Ovary (tissue), 10 donors: ENCODE measurements at places on chromosomes 2 and 18.

DNA sequence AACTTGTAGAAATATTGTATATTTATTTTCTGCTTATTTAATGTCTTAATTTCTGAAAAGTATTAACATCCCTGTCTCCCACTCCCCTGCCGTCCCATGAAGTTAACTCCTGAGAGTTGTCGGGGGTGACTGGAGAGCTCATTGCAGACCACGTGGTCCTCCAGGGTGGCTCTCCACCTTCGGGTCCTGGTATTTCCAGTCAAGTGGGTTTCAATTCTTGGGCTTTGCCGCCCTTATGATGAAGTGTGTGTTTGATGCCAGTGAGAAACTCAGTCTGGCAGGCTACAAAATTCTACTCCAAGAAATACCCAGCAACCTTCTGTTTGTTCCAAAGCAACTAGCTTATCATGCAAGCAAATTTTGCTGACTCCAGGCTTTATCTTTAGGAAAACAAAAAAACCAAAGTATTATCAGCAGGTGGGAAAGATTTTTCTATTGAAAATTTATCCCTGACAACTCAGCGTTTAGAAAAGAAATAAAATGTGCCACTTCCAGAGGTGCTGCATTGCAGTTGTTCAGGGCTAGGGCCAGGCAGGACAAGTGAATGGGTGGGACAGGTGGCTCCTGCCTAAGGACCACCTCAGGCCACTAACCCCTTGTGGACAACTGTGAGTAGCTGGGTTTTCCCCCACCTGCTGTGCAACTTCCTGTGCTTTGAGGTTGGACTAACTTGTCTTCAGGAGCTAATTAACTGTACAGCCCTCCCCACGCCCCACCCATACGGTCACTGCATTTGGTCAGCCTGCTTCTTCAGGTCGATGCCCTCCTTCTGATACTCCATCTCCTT is 46.6 kb downstream of the BCL2L11 start:
- no peak for DNase-seq

DNA sequence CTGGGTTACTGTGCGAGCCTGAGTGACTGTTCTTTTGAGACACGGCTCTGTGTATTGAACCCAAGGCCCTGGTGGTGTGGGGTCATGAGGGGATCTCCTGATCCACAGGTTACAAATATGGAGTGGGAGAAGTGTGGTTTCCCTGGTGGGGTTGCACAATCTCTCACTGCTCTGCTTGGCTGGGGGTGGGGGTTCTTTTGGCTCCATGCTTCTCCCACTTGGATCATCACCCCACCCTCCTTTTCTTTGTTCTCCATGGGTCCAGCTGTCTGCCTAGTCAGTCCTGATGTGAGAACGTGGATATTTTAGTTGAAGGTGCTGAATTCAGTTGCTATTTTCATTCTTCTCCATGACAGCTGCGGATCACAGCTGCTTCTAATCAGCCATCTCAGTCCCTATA is 37.8 kb downstream of the AGPS start:
- no peak for DNase-seq

DNA sequence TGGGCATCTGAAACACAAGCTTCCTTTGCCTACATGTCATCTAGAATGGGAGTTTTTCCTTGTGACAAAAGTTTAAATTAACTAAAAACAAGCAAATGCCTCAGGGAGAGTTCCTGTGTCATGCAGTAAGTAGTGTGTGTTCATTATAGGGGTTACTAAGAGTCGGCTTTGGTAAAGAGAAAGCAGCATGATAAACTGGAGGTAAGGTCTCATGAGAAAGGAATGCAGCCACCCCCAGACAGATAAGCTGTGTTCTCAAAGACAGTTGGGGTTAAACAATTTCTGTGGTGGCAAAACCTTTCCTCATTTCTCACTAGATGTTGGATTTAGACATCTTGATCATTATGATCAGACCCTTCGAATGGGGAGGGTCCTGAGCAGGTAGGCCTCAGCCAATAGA is 129.7 kb downstream of the MAP4K4 start:
- no peak for DNase-seq

DNA sequence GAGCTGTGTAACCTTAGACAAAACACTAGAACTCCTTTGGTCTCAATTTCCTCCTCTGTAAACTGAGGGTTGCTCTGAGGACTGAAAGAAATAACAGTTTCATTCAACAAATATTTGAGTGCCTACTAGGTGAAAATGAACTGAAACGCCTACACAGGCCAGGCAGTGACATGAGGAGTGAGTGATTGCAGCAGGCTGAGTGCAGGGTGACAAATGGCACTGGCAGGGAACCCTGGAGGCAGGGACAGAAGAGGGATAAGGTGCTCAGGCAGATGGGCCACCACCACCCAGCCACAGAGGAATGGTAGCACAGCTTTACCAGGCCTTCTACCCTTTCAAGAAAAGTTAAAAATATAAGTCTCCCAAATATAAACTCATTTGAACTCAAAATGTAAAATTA is 11.5 kb upstream of the RNU4ATAC start:
- no peak for DNase-seq

DNA sequence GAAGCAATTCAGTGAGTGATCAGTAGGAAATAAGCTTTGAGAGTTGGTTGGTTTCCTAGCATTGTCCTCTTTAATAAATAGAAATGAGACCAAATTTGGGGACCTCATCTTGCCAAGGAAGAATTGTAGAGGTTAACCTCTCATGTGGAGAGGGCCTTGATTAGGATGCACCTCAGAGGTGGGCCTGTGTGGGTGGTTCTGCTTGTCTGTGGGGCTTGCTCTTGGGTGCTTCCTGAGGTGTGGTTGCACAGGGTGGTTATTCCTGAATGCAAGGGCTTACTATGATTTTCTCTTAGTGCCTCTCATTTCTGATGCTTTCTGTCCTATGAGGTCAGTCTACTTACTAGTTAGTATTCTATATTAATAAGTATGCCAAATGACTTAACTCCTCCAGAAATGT is 89.6 kb upstream of the MGAT5 start:
- no peak for DNase-seq

DNA sequence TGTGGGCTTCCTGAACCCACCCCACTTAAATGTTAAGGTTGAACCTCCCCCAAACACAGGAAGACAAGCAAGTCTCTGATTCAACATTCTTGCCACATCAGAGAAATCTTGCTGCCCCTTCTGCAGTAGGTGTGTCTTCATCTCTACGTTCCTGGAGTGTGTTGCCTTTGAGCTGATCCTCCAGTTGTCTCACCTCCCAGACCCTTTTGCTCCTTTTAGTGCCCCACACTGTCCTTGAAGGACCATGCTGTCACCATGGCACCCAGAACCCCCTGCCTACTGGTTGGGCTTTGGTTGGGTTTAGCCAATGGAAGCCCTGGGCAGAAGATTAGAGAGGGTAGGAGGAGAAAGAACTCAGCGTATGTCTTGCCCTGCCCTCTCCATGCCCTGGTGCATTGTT is 10.7 kb downstream of the CAB39 start:
- no peak for DNase-seq
